Hippocampal formation (tissue), 2 donors: ENCODE measurements at places on chromosomes 13 and 19.

DNA sequence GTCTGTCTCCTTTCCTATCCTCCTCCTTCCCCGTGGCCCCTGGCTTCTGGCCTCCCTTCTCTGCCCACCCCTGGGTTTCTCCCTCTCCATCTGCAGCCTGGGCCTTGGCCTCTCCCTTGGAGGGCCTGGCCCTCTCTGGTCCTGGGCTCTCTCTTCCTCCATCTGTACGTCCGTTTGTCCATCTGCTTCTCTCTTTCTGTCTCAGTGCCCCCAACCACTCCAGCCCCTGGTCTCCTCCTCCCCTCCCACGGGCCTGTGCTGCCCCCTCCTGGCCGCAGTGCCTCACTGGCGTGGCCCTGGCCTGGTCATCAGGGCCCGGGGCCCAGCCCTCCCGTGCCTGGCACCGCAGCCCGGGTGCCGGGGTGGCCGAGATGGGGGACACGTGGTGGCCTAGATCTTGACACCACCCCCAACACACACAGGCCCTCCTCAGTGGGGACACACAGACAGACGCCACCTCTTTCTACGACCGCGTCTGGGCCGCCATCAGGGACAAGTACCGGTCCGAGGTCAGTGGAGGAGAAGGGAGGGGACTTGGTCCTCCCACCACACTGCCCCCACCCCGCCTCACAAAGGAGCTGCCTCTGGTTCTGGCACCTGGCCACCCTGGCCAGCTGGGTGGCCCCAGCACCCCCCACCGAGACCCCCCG lies 11.3 kb downstream of the PRKCSH start:
- peak; percentile 44 for DNase-seq

DNA sequence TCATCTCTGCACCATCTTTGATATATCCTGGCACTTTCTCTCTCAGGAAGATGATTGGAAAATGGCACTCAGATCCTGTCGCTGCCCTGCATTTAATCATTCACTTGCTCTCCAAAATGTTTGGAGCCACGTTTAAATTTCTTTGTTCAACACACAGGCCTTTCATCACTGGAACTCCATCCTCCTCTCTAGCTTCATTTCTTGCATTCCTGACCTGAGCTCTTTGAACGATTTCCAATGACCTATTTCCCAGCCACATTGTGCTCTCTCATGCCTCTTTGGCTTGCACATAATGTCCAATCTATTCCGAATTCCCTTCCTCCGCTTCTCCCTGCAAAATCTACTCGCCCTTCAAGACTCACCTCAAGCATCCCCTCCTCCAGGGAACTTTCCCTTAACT lies 287.4 kb upstream of the NBEA start:
- DNase-seq, result no peak

DNA sequence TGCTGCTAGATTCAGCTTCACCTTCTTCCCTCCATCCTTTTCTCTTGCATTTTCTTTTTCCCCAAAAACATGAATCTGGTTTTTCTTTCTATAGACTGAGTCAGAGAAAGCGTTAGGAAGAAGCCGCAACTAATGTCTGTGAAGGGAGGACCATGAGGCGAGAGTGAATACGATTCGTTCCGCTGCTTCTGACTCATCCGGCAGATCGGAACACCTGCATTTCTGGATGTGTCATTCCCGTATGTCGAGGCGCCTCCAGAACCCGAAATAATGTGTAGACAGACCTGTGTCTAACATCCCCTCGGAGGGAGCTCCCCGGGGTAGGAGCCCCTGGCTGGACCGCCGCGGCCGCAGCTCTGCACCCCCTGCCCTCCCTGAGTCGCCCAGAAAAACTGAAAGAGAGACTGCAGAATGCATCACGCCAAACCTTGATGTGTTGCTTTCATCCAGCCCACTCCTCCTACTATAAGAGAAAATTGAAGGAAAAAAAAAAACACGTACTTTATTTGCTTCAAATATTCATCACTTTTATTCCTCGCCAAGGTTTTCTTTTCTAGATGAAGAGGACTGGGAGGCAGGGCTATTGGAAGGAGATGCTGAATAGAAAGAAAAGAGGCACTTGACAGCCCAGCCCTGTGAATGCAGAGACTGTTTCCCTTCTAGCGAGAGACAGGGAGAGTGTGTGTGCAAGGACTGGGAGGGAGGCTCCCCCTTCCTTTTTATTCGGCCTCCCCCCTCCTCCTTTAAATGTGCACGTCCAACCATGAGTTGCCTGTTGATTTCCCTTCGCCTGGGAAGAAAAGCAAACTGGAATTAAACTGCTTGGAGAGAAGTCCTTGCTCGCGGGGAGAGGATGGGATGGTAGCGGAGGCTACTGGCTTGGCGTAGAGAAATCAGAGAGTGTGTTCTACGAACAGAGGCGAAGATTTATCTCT lies 616 bp upstream of the PCDH17 start:
- peak; percentile 47 for DNase-seq

DNA sequence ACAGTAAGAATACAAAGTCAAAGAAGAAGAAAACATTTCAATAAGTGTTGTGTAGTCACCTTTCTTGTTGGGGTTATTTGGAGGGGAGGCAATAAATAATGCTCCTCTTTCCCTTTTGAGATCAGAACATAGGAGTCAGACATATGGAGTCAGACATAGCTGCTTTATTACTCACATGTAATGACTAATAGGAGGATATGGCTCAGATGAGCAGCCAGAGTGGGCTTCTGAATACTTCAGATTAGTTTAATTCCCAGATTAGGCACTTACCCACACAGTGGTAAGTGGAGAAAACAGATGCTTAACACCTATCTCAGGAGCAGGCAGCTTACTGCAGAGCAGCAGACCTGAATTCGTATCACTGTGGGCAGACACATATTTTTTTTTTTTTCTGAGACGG lies 31.7 kb upstream of the C1QTNF9B start:
- no peak for DNase-seq

- no peak for DNase-seq
Observed at GRCh38 chr13:67557642-67558241, 327.6 kb upstream of the PCDH9 start.

- no peak for DNase-seq
Observed at GRCh38 chr13:60612593-60612992, 215.6 kb downstream of the TDRD3 start.

DNA sequence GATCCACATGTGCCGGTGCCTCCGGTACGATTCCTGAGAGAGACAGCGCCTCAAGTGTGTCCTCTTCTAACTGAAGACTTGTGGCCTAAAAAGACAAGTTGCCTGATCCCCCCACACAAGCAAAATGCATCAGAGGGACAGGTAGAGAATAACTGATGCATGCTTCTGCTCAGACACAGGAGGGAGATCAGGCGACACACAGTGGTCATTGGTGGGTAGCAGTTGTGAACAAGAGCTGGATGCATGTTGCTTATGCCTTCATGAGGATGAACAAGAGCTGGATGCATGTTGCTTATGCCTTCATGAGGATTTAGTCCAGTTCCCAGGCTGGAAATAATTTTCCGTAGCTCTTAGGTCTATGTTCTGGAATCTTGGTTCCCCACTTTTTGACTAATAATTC lies 505.6 kb downstream of the MYO16 start:
- DNase-seq, result no peak

- no peak for DNase-seq
Observed at GRCh38 chr13:93378184-93378583, 151.6 kb downstream of the GPC6 start.

DNA sequence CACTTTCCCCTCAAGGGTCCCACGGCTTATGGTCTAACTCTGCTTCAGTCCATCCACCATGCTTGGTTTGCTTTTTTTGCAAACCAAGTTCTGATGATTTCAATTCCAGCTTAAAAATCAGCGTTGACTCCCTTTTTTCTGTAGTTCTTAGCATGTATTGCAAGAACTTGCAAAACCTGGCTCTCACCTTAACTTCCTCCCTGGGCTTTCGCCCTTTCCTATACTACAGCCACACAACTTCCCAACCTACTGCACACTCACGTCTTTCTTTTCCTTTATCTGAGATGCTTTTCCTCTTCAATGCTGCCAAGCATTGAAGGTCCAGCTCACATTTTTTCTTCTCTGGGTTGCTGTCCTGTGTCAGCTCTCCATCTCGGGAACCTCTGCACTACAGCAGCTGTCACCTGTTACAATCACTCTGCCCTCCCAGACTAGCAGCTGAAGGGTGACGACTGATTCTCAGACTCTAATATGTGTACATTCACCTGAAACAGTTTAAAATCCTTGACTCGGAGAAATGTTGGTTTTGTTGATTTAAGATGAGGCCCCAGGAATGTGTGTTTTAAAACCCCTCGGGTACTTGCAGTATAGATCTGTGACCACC lies 143.7 kb downstream of the FREM2 start:
- DNase-seq, result no peak

GRCh38 chr13:63297163-63297562 lies 1881.5 kb upstream of the PCDH20 start:
- DNase-seq, result no peak

DNA sequence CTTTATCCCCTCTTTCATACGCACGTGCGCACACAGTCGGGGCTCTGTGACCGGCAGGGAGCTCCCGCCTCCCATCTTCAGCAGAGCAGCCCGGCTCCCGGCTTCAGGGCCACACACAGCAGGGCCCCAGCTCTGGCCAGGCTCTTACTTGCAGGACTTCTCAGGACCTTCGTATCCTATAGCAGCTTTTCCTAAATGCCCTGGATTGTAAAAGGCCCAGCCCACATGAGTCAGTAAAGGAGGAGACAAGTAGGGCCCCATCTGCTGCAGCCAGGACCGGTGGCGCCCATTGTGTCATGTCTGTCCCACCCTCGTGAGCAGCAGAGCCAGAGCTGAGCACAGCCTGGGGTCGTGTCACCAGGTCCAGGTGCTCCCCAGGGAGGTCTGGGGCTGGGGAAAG lies 107.6 kb upstream of the VSTM2B start:
- DNase-seq, result no peak

DNA sequence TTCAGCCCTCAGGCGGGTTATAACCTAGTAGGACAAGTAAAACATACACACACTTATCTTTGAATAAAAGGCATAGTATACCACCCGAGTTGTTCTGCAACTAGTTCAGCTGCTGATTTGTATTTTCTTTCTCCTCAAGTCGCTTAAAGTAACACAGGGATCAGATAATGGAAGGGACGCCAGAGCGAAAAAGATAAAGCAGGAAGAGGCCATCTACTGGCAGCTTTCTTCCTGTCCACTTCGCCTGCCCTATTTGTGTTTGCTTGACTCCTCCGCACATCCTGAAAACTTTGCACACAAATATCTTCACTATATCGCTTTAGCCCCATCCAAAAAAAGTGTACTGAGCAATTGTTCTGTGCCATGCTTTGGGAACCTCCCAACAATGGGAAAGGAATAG lies 238.0 kb upstream of the SOX21 start:
- peak; percentile 34 for DNase-seq

DNA sequence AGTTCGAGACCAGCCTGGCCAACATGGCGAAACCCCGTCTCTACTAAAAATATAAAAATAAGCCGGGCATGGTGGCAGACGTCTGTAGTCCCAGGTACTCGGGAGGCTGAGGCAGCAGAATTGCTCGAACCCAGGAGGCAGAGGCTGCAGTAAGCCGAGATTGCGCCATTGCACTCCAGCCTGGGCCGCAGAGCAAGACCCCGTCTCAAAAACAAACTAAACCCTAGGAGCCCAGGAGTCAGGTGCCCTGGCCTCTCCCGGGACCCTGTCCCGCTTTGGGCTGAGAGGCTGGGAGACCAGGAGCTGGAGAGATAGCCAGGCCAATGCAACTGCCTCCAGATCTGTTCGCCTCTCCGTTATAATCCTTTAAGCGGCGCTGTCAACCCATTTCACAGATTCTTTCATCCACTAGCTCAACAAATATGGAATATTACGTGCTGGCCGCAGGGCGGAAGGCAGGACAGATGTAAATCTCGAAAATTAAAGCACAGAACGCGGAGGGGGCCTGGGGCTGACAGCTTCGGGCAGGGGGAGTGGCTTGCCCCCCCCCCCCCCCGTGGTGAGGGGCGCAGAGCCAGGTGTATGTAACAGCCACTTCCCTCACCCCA lies 5.3 kb upstream of the MYBPC2 start:
- no peak for DNase-seq

DNA sequence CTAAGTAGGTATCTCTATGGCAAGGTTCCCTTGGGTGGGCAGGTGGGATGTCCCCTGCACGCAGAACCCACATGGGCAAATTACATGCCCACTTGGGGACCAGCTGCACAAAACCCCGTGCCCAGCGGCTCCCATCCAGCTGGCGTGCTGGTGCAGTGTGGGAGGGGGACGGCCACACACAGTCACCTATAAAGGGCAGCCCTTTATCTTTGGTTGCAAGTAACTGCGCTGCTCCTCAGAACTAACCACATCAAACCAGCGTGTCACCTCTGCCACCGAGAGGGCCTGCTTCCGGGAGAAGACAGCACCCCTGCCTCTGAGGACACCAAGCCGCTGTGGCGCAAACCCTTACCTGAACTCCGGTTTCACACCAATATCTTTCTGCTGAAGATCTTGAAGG lies 32.2 kb downstream of the ANKRD27 start:
- no peak for DNase-seq

- no peak for DNase-seq
Observed at GRCh38 chr19:53980539-53981375, 10.7 kb upstream of the CACNG6 start.

DNA sequence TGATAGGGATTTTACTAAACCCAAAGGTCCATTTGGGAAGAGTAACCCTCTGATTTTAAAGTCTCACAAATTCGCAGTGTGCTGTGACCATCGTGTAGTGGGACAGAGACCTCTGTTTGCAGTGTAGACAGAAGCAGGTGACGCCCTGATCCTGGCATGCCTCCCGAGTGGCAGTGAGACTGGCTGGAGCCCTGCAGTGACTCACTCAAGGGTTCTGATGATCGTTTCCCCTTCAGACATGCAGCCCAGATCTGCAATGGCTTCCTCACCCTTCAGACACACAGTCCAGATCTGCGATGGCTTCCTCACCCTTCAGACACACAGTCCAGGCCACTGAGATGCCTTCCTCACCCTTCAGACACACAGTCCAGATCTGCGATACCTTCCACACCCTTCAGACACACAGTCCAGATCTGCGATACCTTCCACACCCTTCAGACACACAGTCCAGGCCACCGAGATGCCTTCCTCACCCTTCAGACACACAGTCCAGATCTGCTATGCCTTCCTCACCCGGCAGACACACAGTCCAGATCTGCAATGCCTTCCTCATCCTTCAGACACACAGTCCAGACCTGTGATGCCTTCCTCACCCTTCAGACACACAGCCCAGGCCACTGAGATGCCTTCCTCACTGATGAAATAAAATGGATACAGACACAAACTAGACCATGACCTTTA lies 125.2 kb downstream of the ATP11A start:
- DNase-seq, result no peak

- DNase-seq, result no peak
Observed at GRCh38 chr19:3335431-3336350, 30.7 kb upstream of the NFIC start.
